ENCODE measurements at places on chromosomes 7 and 10.

GRCh38 chr10:126068322-126068721 lies 172.0 kb downstream of the FANK1 start:
- no peak for DNase-seq

GRCh38 chr10:7561985-7562384 lies 104.8 kb downstream of the ITIH5 start:
- no peak for DNase-seq

DNA sequence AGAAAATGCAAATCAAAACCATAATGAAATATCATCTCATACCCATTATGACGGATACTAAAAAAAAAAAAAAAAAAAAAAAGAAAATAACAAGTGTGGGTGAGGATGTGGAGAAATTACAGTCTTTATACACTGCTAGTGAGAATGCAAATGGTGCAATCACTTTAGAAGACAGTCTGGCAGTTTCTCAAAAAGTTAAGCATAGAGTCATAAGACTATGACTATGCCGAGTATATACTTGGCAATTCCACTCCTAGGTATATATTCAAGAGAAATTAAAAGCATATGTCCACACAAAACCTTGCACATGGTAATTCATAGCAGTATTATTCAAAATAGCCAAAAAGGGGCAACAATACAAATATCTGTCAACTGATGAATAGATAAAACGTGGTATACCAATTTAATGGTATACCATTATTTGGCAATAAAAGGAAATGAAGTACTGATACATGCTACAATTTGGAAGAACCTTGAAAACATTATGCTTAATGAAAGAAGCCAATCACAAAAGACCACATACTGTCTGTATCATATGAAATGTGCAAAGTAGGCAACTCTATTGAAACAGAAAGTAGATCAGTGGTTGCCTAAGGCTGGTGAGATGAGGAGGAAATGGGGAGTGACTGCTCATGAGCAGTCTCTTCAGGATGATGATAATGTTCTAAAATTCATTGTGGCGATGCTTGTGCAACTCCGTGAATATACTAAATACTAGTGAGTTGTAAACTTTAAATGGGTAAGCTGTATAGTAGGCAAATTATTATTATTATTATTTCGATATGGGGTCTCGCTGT lies 90.1 kb upstream of the NANOS1 start:
- DNase-seq = no peak

GRCh38 chr10:27207350-27207749 lies 33.2 kb downstream of the ACBD5 start:
- no peak for DNase-seq

GRCh38 chr7:142749218-142749993 lies at the start of gene PRSS1:
Gene PRSS1 (plus strand): TSS chr7:142749472. CDS start chr7:142749485, 13 bp downstream.
- no peak for DNase-seq

- no peak for DNase-seq
Measured at GRCh38 chr7:121449329-121449728, 53.2 kb upstream of the FAM3C start.

- DNase-seq = no peak
Measured at GRCh38 chr10:119919826-119920225, 27.3 kb downstream of the SEC23IP start.

DNA sequence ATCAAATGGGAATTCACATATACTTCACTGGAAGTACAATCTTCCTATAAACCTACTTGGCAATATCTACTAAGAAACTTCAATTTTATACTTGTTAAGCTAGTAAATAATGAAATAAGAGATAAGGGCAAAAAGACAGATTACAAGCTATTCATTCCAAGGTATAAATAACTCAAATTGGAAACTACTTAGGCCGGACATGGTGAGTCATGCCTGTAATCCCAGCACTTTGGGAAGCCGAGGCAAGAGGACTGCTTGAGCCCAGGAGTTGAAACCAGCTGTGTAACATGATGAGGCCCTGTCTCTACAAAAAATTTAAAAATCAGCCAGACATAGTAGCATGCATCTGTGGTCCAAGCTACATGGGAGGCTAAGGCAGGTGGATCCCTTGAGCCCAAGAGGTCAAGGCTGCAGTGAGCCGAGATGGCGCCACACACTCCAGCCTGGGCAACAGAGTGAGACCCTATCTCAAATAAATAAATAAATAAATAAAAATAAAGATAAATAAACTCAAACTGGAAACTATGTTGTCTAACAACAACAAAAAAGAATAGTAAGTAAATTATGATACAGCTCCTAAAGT lies 37.6 kb downstream of the ARHGAP21 start:
- DNase-seq = no peak

DNA sequence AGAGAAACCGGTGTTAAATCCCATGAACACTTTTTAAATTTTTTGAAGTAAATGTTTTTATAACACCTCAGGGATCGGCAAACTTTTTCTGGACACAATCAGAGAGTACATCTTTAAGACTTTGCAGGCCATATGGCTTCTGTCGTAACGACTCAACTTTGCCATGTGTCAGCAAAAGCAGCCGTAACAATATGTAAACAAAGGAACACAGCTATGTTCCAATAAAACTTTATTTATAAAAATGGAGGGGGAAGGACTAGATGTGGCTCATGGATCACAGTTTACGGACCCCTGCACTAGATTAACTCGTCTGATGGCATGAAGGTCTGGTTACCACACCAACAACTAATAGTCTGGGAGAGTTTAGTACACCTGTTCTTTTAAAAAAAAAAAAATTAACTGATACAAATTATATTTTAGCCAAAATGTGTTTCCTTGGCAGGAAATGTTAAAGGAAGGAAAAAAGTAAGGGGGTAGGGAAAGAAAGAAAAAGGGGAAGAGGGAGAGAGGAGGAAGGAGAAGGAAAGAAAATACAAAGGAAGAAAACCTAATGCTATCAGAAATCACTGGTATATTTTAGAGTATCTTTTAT lies 50.2 kb downstream of the ABI1 start:
- no peak for DNase-seq

DNA sequence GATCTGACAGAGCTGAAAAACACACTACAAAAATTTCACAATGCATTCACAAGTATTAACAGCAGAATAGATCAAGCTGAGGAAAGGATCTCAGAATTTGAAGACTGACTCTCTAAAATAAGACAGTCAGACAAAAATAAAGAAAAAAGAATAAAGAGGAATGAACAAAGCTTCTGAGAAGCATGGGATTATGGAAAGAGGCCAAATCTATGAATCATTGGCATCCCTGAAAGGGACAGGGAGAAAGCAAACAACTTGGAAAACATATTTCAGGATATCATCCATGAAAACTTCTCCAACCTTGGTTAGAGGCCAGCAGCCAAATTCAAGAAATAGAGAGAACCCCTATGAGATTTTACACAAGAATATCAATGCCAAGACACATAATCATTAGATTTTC lies 804.8 kb upstream of the IGFBP3 start:
- DNase-seq = no peak

DNA sequence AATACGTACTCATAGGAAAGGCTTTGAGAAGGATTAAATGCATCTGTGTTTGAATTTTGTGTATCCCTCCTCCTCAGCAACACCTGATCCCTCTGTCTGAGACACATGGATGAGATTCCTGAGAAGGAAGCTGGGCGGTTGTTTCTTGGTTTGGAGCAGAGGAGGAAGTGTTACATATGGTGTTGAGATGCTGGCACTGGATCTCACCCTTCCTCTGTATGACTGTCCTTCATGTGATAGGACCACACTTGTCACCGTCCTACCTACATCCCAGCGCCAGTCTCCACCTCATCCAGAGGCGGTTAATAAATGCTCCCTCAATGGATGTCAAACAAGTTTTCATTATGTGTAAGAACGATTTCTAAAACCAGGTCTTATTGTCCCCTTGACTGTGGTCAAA lies 49.4 kb upstream of the KLF6 start:
- DNase-seq = no peak

GRCh38 chr10:91354166-91355075 lies 55.7 kb upstream of the HECTD2 start:
- DNase-seq = no peak

GRCh38 chr7:69162931-69163670 lies 435.2 kb upstream of the AUTS2 start:
- DNase-seq = no peak

DNA sequence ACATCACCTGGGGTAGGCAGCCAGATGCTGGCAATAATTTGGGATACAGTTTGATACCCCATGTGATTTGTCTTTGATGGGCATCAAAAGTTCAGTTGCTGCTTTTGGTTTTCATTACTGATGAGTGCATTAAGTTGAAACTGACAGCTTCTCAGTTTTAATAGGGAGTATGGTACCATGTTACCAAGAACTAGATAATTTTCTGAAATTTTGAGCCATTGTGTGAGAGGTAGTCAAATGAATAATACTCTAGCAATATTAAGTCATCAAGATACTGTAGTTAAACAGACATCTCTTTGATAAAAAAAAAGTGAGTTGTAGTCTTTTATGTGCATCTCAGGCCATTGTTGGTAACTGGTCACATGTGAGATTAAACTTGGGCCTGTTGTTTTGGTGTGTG lies 71.5 kb downstream of the ST7 start:
- no peak for DNase-seq

DNA sequence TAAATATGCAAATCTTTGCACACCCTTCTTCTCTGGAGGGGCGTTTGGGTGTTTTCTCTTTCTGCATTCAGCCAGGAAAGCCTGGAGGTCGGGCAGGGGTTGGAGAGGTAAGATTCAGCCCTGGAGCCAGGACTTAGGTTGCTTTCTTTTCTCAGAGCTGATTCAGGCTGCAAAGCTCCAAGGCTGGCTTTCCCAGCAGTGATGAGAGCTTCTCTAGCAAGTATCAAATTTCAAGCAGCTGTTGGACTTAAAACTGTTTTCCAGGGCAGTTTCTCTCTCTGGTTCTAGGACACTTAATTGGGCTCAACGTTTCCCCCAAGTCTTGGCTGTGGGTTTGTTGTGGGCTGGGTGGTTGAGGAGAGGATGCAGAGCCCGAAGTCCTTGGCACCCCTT lies 608 bp downstream of the AKR1B10 start:
- peak; percentile 13 for DNase-seq
